ENCODE measurements at places on chromosomes 4 and X. TPM values are rescaled to one million over a fixed set of nuclear protein-coding genes. Genes with fewer than 3 reads are reported as not detected.

The CCNB3 gene
- polyA plus RNA-seq = 2.3 TPM

GRCh38 chrX:17292111-17292527 lies 82.9 kb upstream of the NHS start:
- DNase-seq = peak; percentile 22

The TMPRSS11E gene
- polyA plus RNA-seq = not detected

The IL9R gene
- polyA plus RNA-seq = not detected

The ATP1B4 gene
- polyA plus RNA-seq = 325 TPM

DNA sequence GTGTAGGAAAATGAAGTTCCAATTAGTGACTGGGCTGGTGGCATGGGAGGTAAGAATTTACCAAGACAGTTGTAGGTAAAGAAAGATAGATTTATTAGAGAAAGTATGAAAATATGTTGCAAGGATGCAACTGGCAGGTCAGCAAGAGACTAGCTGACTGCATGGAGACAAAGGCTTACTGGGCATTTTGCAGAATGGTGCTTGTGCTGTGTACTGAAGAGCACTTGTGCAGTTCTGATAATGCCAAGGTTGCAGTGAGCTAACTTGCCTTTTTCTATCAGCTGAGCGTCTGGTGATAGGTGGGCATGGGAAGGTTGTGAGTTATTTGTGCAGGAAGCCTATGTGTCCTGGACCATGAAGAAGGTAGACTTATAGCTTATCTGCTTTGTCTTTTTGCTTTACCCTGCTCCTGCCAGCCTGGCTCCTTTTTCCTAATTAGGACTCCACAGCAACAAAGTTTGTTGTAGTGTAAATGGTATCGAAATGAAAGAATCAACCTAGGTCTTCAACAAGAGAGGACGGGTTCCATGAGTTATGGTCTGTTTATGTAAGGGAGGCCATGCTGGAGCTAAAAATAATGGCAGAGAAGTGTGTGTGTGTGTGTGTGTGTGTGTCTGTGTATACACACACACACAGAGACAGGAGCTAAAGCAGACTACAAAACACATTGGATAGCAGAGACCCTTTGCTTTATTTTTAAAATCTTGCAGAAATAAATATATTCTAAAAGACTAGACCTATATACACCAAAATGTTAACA lies 15.0 kb downstream of the BST1 start:
- DNase-seq = no peak

The IQSEC2 gene
- polyA plus RNA-seq = 19.9 TPM

DNA sequence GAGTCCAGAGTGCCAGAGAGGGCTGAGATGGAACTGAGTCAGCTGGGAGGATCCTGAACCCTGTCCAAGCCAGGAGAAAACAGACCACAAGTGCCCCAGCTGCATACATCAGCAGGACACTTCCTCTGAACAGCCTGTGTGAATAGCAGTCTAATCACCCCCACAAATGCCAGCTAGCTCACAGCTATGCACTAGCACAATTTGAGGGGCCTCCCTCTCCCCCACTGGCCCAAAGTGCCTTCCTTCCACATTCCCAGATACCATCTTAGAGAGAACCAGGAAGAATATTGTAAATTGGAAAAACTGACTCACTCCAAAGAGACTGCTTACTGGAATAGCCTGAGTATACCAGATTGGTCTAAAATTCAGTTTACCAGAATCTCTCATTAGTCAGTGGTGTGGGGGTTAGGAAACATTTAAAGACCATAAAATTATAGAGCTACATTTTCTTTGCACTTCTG lies 292.6 kb upstream of the KLF3 start:
- no peak for DNase-seq

GRCh38 chrX:110671068-110671803 lies 124.4 kb downstream of the CHRDL1 start:
- DNase-seq = no peak

DNA sequence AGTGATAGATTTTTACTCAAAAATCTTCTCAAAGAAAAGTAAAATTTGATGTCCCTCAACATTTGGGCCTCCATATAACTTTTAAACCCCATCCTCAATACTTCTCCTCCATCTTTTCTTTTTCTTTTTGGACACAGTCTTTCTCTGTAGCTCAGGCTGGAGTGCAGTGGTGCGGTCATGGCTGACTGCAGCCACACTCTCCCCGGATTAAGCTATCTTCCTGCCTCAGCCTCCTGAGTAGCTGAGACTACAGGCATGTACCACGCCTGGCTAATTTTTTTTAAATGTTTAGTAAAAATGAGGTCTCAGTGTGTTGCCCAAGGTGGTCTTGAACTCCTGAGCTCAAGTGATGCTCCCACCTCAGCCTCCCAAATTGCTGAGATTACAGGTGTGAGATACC lies 33.1 kb downstream of the KDM6A start:
- DNase-seq = no peak

DNA sequence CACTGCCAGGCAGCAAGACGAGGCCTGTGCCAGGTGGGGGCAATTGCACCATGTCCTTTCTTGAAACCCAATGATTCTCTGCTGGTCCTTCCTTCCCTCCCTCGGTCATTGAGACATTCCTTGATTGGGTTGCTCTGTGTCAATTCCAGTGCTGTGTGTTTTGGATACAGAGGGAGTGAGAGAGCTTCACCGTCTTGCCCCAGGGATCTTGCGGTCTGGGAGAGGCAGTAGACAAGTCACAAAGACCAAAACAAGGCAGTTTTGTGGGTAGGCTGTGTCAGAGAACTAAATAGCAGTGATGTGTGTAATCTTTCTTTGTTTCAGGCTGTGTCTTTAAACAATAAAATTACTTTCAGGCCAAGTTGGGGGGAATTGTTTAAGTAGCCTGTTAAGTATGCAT lies 38.8 kb upstream of the TADA2B start:
- DNase-seq = no peak

The TCEAL2 gene
- 0.28 TPM for polyA plus RNA-seq

- DNase-seq = peak; percentile 40
These were observed 64.9 kb upstream of the SCOC start for GRCh38 chr4:140308366-140309123.

DNA sequence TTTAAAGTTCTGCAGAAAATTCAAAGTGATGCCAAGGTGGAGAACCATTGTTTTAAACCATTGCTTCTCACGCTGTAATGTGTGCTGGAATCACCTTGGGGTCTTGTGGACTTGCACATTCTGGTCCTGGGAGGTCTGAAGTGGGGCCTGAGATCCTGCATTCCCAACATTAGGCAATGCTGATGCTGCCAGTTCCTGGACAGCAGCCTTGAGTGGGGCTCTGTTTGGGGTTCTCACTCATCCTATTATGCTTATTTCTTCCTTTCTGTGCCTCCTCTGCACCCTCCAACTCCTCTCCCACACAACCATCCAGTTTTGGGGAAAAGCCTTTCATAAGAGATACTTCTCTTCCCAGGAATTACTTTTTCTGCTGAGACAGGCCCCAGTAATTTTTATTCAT lies 44.2 kb upstream of the RASSF6 start:
- no peak for DNase-seq

The TMEM165 gene
- 40.0 TPM for polyA plus RNA-seq

The ZXDA gene
- polyA plus RNA-seq = 2.3 TPM

GRCh38 chr4:105895583-105896460 lies 551 bp downstream of the NPNT start:
- DNase-seq = no peak

DNA sequence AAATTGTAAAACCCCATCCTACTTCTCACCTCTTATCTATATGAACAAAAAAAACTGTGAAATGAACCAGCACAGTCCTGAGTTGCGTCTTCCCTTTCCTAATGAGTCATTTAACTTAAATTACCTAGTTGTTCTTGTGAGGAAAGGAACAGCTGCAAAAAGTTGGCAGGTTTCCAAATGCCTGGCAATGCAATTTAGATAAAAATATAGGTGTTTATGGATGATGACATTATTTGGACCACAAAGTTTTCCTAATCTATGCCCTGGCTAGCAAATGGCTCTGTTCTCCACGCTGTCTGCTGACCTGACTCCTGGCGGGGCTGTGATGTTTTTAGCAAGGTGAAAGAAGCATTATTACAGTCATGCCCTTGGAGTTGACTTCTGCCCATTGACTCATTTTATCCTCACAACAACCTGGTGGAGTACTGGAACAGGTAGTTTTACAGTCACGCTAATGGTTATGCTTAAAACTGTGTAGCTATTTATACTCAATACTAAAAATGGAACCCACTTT lies 29.8 kb upstream of the RELL1 start:
- DNase-seq = no peak

DNA sequence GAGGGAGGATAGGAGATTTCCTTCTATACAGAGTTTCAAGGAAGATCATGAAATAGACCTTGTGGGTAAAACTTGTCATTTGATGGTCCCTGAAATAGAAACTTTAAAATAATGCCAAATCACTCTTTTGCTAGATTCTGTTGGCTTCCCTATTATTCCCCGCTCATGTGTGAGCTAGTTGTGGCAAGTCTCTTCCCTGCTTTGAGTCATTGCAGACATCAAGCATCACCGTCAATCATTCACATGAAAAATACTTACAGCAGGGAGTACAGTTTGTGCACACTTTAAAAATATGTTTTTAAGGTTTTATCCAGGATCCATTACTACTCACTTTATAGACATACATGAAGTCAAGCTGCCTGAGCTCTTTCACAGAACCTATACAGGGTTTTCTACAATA lies 35.2 kb upstream of the INPP4B start:
- DNase-seq = no peak

The FREM3 gene
- 0.15 TPM for polyA plus RNA-seq

- DNase-seq = no peak
These were observed 13.0 kb downstream of the CORIN start for GRCh38 chr4:47824840-47825239.

- DNase-seq = no peak
These were observed 35.1 kb upstream of the ZNF41 start for GRCh38 chrX:47518144-47518543.

DNA sequence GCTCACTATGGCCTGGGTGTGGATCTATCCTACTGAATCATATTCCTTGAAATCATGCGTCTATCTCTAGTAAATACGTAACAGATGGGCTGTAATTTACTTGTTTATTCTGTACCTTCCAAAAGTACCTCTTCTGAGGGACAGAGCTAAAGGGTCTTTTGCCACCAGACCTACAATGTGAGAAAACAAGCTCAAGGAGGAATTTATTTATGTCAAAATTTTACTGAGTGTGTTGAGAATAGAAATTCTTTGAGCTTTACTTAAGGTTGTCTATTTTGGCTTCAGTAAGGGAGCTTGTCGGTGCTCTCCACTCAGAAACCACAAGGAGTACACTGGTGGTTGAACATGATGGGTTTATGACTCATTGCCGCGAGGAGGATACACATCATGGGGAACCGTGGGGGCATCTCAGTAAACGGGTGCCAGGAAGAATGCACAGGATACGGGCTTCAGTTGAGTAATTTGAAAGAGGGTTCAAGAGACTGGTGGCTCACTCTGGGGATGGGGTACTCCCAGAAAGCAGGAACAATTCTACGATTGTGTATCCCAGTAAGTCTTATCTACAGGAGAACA lies 3.0 kb downstream of the ANK2 start:
- DNase-seq = no peak

GRCh38 chr4:87688316-87688715 lies 38.2 kb downstream of the DMP1 start:
- DNase-seq = no peak

- DNase-seq = peak; percentile 58
These were observed 16.6 kb downstream of the CLCN4 start for GRCh38 chrX:10173331-10173900.

GRCh38 chr4:70437197-70437596 lies 34.8 kb upstream of the MUC7 start:
- no peak for DNase-seq

DNA sequence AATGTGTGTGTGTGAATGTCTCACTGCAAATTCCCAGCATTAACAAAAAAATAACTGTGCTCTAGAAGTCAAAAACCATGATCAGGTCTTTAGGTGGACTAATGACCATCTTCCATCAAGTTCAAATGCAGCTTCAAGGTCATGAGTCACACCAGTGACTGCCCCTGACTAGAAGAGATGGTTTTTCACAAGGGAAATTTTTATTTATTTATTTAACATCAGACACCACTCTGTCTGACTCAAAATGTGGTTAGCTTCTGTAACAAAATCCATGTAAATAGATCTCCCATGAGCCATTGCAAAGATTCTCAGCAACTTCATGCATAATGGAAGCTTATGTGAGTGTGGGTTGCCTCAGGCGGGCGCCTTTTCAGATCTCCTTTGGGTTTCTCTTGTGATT lies 219.2 kb downstream of the KIT start:
- no peak for DNase-seq

- DNase-seq = no peak
These were observed 28.9 kb upstream of the PRPS1 start for GRCh38 chrX:107599450-107599861.

DNA sequence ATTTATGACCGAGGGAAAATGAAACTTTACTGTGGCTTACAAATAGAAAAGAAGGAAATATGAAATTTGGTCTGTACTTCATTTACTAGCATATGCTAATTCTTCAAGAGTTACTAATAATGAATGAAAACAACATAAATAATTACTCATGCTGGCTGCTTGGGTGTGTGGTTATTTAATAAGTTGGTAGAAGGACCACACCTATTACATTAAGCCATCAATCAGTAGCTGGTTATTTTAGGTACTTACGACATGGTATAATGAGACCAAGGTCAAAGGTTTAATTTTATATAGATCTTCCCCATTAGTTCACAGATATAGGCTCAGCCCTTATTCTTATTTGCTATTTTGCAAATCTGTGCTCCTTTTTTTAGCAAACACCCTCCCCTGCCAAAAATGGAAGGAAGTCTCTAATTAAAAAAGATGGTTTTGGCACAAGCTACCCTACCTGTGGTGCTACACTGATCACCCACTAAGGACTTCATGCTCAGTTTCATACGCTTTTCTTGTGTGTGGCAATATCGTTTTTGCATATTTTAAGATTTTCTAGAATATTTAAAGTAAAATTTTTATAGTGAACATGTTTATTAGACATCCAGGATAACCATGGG lies 14.1 kb downstream of the TMPRSS11D start:
- no peak for DNase-seq

- DNase-seq = no peak
These were observed 39.3 kb upstream of the RAP2C start for GRCh38 chrX:132258509-132258908.

DNA sequence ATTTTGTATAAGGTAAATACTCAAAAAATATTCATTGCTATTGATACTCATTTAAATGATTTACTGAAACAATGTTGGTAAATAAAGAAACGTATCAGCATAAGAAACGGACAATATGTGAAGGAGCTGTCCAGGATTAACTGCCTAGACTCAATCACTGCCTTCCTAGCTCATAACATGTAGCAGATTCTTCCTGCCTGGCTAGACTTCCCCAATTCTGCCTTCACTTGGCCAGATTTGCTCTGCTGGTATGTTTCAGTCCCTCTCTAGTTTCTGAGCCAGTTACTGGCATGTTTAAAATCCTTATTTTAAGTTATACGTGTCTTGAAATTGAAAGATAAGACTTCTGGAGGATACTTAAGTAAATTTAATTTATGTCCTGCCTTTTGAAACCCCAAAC lies 740.3 kb downstream of the CENPC start:
- no peak for DNase-seq

The CYLC1 gene
- polyA plus RNA-seq = not detected

DNA sequence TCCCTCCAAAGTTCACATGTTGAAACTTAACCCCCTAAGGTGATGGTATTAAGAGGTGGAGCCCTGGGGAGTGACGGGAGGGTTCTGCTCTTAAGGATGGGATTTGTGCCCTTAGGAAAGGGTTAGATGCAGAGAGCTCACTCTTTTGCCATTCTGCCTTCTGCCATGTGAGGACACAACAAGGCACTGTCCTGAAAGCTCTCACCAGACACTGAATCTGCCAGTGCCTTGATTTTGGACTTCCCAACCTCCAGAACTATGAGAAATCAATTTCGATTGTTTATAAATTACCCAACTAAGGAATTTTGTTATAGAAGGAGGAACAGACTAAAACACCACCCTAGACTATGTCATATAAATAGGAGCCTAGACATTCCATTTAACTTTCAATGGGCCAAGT lies 11.7 kb downstream of the LRP2BP start:
- DNase-seq = no peak
